ENCODE measurements at places on chromosomes 6 and 20.

DNA sequence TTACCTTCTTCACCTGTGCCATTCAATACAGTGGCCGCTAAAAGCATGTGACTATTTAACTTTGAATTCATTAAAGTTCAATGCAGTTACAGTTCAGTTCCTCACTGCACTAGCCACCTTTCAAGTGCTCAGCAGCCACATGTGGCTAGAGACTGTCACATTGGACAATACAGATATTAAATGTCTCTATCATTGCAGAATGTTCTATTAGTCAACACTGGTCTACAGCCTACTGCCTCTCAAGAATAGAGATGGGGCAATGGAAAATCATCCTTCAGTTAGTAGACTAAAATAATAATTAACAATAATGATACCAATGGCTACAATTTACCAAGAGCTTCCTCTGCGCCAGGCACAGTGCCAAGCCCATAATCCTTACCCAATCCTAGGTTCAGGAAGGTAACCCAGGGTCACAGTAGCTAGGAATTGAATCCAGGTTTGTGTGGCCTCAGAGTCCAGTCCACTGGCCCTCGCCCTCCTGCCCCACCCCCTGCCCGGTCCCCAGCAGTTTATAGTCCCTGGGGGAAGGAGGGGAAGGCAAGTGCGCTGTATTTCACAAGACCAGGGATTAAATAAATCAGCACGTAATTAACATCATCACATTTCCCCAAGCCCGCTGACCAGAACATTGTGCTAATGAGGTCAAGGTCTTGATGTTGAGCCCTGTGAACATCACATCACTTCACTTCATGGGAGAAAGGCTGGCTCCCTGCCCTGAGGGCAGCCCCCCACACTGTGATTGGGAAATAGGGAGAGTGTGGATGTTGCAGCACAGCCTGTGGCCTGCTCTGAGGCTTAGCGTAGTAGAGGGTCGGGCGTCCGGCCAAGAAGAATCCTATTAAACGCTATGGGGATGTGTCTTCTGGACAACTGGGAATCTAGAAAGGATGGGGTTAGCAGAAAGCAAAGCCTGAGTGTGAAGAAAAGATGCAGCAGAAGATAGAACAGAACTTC lies 147.2 kb downstream of the VEGFA start:
- DNase-seq: no peak

DNA sequence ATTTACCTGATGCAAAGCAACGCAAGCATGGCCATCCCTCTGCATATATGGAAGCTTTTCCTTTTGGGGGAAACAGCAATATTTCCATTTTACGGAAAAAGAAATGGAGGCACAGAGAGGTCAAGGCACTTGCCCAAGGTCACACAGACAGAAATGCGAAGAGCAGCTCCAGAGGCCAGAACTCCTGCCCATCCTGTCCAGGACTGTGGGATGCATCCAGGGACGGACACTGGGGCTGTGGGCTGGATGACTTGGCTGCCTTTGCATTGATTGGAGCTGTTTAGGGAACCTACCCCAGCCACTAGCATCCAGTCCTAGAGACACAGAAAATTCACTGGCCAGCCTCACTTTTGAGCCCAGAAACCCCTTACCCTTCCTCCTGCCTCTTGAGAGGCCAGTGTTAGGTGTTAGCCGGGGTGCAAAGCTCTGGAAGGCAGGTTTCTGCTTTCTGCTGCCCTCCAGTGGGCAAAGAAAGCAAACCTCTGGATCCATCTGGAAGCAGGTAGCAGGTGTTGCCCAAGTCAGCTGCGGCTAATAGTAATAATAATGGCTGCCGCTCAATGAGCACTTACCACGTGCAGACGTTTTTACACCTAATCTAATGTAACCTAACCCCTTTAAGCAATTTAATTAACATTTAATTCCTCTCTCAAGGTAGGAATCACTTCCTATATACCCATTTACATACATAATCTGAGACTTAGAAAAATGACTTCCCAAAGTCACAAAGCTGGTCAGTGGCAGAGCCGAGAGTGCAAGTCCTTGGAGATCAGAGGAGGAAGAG lies 31.7 kb upstream of the CCN5 start:
- peak; percentile 46 for DNase-seq

GRCh38 chr6:109978174-109979032 lies at the start of gene GPR6:
GPR6 (plus strand) TSS chr6:109978311; CDS start chr6:109979113, 802 bp downstream.
- no peak for DNase-seq

DNA sequence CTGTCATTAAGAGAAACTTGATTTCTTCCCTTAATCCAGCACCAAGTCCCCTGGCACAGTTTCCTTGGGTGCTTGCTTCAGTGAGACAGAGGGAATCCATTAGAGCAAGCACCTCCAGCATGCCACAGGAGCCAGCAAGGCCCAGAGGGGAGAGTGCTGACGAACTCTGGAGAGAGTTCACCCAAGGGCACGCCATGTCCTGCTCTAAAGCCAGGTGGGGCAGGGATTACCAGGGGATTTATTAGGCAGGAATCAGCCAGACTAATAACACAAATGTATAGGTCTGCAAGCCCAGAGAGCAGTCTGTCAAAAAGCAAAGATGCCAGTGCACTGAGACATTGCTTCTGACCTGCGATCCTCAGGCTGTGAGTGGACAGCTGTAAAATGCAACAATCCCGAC lies 155.4 kb upstream of the SYNDIG1 start:
- DNase-seq: no peak

DNA sequence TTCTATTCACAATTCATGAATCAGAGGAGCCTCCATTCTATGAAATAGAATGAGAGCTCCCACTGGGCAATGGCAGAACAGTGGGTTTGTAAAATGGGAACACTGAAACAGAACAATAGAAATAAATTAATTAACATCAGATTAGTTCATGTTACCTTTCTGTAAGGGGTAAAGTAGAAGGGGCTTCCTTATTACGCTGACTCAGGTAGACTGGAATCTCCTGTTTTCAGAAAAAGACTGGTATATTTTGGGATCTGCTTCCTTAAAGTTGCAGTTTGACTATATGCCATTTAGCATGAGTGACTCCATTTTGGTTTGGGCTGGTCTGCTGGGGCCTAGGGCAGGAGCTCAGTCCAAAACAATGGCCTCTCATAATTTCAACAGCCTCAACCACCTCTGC lies 52.8 kb upstream of the ZFAND3 start:
- DNase-seq: no peak

DNA sequence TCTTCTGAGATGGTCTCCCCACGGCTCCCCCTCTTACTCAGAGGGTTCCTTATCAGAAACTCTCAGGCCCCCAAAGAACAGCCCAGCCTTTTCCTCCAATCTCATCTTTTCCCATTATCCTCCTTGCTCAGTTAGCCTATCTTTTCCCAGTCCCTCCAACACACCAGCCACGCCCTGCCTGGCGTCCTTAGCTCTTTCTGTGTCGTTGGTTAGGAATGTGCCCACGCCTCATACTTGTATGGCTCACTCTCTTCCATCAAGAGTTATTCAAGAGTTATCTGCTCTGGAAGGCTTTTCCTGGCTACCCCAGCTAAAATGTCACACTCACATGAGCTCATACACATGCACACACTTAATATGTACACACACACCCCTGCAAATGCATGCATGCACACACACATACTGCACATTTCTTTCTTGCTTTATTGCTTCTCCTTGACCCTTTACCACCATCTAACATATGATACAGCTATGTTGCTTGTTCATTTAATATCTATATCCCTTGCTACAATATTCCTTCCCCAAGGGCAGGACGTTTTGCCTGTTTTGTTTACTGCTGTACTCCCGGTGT lies 37.6 kb downstream of the SLC2A10 start:
- DNase-seq: no peak

DNA sequence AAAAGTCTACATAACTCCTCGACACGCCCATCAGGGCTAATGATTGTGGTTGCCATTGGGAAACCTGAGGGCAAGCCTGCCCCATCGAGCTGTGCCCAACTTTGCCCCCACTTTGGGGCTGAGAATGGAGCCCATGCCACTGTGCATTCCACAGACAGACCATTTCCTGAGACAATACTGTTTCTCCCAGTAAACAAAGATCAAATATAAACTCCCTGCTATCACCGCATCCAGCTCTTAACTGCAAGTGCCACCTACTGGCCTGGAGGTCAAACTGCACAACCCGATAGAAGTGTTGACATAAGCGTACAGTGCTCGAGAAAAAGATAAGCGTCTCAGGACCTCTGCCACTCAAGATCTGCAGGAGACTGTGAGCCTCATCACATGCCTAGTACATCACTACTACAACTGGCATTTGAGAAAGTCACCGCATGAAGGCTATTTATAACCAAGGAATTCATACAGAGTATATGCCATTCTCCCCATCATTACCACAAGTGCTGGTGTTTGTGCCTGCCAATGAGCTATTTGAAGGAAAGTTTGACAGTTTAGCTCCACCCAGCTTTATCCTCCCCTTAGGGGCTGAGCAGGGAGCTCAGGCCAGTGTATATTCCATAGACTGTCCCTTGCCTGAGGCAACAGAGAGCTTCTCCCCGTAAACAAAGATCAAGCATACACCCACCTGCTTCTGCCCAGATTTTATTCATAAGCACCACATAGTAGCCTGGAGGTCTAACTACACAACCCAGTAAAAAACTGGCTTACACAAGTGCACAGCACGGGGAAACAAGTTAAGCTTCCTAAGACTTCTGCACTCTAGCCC lies 4.5 kb upstream of the DEFB126 start:
- DNase-seq: no peak

DNA sequence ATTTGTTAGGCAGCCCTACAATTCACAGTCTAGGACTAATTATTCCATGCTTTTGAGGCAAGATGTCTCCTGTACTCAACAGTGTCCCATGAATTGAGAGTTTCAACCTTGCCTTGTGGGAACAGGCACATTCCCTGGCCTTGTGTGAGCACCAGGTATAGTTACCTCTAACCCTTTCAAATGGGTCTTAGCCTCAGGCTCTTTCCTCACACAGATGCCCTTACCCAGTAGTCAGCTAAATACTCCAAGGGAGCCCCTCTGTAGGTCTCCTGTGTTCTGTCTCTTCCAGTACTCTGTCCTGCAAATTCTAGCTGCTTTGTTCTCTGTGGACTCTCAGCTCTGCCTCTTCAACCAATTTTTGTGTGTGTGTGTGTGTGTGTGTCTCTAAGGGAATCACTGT lies 135.3 kb downstream of the ZFAND3 start:
- DNase-seq: no peak

- DNase-seq: no peak
These were observed 48.1 kb downstream of the CNKSR3 start for GRCh38 chr6:154462425-154462824.

DNA sequence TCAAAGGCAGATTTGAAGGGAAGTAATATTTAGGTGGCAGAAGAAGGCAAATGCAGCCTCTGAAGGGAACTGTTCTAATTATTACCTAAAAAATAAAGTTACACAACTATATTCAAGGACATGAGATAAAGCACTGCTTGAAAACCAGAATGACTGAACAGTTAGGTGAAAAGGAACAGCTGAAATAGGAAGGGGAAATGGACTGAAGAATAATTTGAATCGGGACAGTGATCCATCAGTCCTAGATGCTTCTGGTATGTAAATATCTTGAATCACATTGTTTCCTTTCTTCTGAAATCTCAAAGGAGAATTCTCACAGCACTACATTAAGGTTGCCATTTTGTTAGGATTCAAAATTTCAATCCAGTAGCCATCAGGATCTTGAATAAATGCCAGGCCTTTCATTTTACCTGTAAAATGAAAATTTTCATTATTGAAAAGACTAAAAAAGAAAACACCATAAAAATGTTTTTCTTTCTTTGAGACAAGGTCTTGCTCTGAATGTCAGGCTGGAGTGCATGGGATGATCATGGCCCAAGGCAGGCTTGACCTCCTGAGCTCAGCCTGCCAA lies 25.9 kb downstream of the GLO1 start:
- DNase-seq: no peak

- DNase-seq: no peak
These were observed 251.4 kb upstream of the MANEA start for GRCh38 chr6:95325916-95326315.

DNA sequence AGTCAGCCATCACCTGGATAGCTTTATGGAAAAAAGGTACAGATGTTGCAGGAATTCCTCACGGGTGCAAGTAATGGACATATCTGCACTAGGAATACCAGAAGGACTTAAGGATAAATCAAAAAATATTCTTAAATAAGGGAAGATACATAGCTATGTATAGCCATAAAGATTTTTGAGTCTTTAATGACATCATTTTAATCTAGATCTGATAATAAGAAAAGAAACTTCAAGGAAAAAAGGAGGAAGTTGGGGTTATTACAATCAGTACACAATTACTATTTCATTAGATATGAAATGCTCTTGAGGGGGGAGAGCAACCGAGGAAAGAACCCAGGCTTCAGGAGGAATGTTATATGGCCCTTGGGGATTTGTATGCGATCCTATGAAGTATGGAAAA lies 110.2 kb downstream of the FOXC1 start:
- DNase-seq: no peak

DNA sequence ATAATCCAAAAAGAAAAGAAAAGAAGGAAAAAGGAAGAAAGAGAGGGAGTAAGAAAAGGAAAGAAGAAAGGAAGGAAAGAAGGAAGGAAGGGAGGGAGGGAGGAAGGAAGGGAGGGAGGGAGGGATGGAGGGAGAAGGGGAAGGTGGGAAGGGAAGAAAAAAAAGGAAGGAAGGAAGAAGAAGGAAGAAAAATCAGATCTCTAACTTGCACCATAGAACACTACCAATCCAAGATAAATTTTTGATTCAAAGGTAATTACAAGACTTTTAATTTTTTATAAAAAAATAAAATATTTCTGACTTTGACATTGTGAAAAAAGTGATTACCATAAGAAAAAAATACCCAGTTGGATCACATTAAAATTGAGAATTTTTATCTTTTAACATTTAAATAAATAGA lies 70.5 kb upstream of the NKAIN2 start:
- no peak for DNase-seq

- no peak for DNase-seq
These were observed 98.8 kb downstream of the SASH1 start for GRCh38 chr6:148441454-148441911.

DNA sequence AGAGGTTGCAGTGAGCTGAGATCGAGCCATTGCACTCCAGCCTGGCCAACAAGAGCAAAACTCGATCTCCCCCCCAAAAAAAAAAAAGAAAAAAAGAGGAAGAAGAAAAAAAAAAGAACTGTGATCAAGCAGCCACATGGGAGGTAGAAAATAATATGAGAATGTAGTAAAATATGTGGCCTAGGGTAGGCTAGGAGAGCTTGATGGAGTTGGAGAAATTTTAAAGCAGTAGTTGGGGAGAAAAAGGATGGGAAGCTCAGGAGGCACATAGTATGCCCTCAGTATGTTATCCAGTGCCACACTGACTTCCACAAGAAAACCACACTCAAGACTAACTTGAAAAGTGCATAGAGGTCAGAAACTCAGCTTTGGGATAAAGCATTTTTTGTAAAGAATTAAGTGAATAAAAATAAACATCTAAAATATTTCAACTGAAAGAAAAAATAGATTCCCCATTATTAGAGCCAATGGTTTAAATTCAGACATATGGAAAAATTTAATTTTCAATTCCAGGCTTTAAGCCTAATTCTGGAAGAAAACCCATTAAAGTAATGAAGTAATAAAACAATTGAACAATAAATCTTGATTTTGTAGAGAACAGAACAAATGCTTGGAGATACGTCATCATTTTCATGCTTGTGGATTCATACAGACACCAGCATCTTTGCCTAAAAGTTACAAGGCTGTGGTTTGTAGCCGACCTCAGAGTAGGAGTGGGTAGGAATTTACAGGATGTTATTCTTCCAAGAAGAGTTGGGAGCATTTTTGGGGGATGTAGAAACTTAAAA lies 34.7 kb downstream of the PLEKHG1 start:
- no peak for DNase-seq

All from NK-92 treated with Interleukin-12 subunit alpha and Interleukin-12 subunit beta, amount 100 ng/mL, for 24 hours (cell line).